Activated CD8-positive, alpha-beta memory T cell treated with anti-CD3 and anti-CD28 coated beads for 1 hour (primary cell): ENCODE measurements at places on chromosomes 2 and 18.

- DNase-seq, result no peak
Observed at GRCh38 chr2:200735061-200735460, 76.6 kb upstream of the BZW1 start.

- no peak for DNase-seq
Observed at GRCh38 chr2:160241251-160242137, 41.4 kb upstream of the ITGB6 start.

DNA sequence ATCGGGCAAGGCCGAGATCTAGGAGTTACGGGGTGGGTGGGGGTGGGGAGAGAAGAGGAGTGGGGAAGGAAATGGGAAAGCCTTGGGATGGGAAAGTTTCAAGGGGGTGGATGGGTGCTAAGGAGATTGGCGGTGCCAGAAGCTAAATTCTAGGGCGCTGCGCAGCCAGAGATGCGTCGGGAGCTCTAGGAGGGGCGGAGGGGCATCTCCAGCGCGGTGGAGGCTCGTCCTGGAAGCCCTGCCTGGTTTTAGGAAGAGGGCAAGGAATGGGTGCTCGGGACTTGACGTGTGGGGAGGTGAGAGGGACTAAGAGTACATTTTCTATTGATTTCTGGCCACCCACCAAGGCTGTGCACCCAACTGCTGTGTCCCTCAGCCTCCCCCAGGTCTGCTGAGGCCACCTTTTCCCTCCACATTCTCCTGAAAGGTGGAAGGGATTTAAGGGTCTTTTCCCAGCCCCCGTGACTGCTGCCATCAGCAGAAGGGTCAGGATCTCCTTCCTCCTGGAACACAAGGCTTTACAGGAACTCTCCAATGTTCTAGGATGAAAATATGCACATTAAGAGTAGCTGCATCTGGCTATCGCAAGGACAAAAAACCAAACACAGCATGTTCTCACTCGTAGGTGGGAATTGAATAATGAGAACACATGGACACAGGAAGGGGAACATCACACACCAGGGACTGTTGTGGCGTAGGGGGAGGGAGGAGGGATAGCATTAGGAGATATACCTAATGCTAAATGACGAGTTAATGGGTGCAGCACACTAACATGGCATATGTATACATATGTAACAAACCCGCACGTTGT, 1.4 kb downstream of the C2orf72 start:
- DNase-seq, result no peak

DNA sequence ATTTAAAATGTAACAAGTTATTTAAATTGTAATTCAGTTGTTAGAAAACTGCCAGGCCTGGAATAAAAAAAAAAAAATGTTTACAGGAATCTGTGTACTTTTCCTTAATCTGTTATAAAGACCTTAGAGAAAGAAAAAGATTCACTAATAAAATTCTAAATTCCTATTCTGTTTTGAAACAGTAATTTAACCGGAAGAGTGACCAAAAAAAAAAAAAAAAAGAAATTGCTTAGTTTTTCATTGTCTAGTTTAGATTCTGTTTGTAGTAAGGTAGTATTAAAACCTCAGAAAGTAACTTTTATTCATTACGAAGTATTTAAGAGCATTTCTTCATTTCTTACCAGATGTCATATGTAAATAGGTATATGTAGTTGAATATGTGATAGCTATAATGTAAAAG, 2.5 kb downstream of the REL start:
- DNase-seq, result no peak

GRCh38 chr2:65367524-65367923, 64.9 kb downstream of the SPRED2 start:
- DNase-seq, result no peak
